ENCODE measurements at places on chromosomes 7 and 10.

DNA sequence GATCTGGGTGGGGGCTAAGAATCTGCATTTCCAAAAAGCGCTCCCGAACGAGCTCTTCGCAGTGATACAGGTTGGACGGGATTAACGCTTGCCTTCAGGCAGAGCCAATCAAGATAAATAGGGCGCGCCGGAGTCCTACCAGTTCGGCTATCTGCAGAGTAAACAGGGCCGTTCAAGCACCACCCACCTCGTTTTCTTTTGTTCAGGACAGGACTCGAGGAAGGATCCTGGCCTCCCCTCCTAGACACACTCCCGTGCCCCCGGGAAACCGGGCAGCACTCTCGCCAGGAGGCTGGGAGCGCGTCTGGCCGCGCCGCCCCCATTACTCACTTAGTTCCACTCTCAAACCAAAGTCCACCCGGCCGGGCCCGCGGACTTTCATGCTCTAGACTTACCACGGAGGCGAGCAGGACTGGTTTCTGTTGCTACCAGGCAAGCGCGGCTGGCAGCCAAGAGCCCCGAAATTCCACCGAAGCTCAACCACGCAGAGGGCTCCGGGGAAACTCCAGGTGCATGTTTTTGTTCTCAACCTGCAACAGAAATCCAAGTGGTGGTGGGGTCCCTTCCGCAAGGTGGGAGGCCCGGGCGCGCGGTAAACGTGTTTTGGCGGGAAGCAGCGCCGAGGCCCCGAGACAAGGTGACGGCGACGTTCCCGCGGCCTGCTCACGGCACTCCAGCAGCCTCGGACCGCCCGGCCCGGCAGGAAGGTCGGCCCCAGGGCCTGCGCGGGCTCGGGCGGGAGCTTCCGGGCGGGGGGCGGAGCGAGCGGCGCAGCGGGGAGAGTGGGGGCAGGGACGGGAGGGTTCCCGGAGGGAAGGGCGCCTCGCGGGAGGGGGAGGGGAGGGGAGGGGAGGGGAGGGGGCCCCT, 12.7 kb downstream of the HNRNPF start:
- peak; percentile 64 for DNase-seq

DNA sequence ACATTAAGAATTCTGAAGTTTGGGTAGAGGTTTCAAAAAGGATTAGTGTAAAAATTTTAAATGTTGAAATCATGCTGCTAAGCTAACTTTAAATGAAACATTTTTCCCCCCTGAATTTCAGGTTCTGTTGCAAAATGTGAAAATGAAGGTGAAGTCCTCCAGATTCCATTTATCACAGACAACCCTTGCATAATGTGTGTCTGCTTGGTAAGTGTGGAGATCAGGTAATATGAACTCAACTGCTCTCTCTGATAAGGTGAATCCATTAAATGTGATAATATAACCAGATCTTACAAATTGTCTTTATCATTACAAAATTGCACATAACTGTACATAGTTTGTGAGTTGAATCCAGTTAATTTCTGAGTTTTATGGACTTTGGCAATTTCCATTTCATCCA, 1.4 kb downstream of the BMPER start:
- no peak for DNase-seq

GRCh38 chr10:128364631-128365030, 238.4 kb upstream of the MKI67 start:
- no peak for DNase-seq

DNA sequence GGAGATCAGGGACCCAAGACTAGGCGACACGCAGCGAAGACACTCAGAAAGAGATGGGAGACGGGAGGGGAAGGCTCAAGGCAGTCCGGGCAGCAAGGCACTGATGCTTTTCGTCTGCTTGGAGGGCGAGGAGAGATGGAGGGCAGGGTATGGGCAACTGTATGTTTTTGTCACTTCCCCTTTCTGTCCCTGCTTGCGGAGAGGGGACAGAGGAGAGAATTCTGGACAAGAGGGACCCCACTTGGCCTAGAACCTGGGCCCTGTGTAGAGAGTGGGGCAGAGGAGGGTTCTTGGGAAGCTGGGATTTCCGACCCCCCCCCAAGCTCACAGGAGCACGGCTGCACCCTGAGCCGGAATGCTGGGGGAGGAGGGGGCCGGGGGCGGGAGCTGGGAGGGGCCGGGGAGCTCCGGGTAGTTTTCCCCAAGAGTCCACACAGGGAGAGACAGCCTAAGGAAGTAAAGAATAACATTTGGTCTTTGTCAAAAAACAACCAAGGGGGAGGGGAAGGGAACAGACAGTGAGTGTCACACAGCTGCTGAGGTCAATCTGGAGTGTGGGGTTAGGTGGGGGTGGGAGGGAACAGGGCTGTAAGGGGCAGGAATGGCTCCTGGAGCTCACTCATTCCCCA, 1.8 kb downstream of the LRCH4 start:
- DNase-seq: no peak

DNA sequence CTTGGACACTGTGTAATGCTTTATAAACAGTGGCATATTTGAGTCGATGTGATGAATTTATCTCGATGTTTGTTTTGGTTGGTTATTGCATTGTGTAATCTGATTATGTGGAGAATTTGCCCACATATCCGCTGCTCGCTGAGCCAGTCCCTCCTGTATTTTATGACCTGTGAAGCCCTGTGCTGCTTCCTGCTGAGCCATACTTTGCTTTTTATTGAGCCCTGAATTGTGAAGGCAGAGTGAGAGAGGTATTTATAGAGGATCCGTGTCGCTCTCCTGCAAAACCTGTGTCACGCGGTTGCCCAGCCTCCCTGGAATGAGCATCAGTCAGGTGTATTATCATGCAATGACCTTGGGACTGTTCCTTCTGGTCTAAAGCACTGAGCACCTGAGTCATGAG, 253.7 kb downstream of the ARHGAP21 start:
- peak; percentile 81 for DNase-seq

DNA sequence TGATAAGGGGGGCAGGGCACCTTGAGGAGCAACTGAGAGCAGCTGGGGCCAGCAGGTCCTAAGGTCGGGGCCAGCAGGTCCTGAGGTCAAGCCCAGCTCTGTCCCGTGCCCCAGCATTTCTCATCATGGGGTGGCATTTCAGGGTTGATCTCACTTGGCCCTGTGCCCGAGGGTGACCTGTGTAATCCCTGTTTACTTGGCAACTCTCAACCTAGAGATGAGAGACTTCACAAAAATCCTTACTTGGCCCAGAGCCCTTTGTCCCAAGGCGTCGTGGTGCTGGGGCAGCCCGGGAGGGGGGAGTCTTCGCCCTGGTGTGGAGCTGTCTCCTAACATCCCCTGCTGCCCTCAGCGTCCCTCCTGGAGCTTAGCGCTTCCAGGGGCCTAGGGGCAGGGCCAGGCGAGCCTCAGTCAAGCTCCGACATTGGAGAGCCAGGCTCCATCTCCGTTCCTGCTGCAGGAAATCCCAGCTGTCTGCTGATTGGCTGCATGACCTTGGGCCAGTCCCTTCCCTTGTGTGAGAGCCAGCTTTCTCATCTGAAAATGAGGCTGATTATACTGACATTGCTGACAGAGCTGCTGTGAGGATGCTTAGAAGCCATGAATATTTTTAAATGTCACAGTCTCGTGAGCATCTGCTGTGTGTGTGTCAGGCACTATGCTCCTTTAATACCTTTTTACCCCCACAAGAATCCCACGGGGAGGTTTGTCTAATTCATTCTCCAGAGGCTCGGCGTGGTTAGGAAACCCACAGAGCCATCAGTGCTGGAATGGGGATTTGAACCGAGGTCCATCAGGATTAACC, 94.3 kb downstream of the ZMIZ1 start:
- DNase-seq: peak; percentile 63

GRCh38 chr7:15915686-15916293, 229.3 kb upstream of the MEOX2 start:
- DNase-seq: no peak

DNA sequence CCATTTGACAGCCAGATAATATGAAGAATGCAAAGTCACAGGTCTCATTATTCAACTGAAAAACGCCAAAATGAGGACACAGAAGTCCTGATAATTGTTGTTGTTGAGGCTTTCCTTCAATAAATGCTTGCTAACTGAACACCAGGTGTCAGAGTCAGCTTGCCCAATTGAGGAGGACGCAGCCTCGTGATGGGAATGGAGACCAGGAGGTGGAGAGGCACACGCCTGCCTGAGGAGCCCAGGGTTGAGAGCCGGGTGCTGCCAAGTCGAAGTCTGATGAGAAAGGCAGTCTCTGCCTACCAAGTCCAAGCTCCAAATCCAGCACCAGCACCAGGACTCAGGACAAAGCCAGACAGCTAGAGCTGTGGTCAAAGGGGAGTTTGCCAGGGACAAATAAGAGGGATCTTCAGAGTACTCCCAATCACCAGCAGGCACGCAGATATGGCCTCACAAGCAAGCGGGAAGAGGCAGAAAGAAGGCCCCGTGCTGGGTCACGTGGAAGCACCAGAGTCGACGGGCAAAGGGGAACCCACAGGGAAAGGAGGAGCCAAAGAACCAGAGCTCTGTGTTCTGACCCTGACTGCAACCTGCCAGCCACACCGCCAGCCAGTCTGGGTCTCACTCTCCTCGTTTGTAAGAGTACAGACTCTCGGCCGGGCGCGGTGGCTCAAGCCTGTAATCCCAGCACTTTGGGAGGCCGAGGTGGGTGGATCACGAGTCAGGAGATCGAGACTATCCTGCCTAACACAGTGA, 47.6 kb downstream of the VOPP1 start:
- DNase-seq: no peak

DNA sequence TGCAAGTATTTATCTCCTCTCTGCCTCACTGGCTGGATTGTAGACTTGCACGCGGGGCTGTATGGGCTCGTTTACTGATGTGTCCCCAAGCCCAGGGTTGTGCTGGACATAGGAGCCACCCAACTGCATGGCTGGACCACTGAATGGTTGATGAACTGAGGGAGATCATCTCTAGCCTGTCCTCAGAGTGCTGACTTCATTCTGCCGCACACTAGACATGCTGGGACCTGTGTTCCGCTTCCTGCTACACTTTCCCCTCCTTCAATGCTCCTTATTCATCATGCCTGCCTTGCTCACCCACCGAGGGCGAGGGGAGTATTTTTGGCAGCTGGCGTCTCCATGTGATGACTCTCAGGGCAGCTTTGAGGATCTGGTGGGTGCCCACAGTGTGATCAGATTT, 440.2 kb downstream of the GLRX3 start:
- no peak for DNase-seq

- no peak for DNase-seq
Measured at GRCh38 chr10:61655335-61655851, 7.3 kb upstream of the CABCOCO1 start.

DNA sequence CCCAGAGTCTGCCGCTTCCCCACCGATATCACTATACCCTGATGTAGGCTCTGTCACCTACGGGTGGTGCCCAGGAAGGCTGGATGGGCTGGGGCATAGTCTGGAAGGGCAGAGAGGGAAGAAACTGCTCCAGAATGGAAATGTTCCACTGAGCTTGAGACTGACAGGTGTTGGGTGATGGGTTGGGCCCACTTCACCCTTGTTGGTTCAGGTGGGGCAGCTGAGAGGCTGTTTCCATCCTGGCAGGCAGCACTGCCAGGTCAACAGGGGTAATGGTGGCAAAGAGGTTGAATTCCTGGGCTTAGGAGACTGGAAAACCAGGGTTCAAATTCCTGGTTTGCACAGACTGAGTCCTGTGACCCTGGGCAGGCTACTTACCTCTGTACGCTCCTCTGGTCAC, 28.5 kb upstream of the FRAT2 start:
- DNase-seq: no peak

GRCh38 chr10:1086787-1087186, 30.6 kb downstream of the WDR37 start:
- no peak for DNase-seq

GRCh38 chr7:22108151-22108845, 162.6 kb upstream of the CDCA7L start:
- DNase-seq: no peak

Data from Caki2 (cell line).